CD4-positive, alpha-beta T cell treated with Interleukin-17A for 4 hours (primary cell): ENCODE measurements at places on chromosomes 16 and 17.
A peak's percentile ranks its signal among the peaks of the same experiment; 100 is the strongest.

GRCh38 chr17:56933868-56934267, 20.0 kb upstream of the TRIM25 start:
- no peak for DNase-seq

- no peak for DNase-seq
Measured at GRCh38 chr16:56329887-56330286, 95.5 kb downstream of the AMFR start.

DNA sequence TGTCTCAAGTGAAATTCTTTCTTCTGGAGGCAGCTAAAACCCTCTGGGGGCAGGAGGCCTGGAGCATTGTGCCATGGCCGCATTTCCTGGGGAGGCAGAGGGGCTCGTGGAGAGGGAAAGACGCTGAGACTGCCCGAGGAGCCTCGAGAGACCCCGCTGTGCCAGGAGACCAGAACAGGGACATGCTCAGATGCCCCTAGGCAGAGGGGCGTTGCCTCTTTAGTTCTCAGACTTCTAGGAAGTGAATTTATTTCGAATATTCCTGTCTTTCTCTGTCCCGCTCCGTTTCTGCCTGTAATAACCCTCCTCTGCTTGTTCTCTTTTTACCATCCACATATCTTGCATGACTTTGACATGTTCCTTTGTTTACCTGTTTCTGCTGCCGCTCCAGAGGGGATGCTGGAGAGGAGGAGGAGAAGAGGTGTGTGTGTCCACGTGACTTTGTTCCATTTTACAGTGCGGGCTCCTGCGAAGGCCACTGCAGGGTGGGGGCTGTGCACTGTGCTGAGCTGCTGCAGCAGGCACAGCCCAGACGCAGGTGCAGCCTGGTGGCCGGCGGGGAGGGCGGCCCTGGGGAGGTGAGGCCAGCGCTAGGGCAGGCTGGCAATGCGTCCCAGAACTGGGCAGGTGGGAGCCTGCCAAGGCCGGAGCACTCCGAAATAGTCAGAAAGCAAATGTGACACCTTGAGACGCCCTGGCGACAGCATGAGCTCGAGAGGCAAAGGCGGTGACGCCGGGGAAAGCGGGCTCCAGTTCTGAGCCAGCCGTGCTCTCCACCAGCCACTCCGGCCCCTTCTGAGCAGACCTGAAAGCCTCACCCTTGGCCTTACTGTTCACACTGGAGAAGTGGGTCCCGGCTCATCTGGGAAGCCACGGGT, 29.9 kb downstream of the CIBAR2 start:
- no peak for DNase-seq

- peak; percentile 28 for DNase-seq
Measured at GRCh38 chr16:74107795-74108610, 188.6 kb upstream of the PSMD7 start.

- no peak for DNase-seq
Measured at GRCh38 chr17:2084766-2085647, 30.1 kb downstream of the HIC1 start.

- no peak for DNase-seq
Measured at GRCh38 chr17:45775148-45775547, 9.0 kb upstream of the CRHR1 start.

DNA sequence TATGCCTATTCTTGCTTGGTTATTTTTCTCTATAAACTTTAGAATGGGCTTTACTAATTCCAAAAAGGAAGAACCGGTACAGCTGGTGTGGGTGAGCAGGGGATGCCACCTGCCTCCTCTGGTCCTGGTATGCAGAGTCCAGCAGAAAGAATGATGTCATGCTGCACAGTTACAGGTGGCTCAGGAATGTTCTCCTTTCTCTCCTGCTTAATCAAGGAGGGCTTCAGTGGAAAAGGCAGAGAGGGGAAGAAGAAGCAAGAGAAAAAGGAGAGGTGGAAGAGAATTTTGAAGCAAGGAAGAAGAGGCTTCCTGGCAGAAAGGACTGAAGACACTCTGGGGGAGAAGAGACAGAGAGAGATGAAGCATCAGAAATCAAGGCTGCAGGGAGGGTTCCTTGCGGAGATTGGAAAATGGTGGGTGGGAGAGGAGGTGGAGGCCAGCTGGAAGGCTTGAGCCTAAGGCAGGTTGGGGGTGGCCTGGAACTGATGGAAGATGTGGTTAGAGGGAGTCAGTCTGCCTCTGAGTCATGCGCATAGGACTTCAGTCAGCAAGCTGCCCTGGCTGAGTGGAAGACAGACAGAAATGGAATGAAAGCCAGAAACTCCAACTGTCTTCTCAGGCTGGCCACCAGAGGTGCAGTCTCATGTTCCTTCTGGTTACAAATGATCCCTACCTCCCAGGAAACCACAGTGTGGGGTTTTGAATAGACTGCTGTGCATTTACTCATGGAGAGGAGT, 64.6 kb upstream of the CRHR1 start:
- DNase-seq, result no peak

DNA sequence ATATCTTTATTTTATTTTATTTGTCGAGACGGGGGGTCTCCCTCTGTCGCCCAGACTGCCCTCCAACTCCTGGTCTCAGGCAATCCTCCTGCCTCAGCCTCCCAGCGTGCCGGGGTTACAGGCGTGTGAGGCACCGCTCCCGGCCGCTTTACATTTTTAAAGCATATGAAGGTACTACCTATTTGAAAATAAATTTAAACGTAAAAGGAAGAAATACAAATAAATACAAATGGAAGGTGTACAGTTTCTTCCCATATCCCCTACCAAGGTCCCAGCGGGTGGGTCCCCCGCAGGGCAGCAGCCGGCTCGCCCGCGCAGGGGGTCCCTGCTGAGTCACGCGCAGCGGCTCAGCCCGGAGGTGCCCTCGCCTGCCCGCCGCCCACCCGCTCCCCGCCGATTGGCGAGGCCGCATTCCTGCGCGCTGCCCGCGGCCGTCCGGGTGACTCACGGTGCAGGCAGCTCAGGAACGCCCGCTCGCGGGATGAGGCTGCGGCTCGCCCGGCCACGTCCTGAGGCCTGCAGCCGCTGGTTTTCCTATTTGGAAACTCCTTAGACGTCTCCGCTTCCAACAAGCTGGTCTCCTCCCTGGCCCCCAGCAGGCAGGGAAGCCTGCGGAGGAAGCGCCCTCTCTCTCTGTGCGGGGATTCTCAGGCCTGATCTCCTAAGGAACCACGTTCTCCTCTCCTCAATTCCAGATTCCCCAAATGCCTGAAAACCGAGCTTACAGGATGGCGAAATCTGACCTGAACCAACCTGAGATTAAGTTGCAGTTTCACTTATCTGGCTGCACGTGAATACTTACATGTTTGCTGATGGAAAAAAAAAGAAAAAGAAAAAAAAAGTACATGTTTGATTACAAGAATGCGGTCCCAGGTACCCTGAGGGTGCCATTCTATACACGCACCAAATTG, 54.8 kb upstream of the MAP3K14 start:
- peak; percentile 49 for DNase-seq

DNA sequence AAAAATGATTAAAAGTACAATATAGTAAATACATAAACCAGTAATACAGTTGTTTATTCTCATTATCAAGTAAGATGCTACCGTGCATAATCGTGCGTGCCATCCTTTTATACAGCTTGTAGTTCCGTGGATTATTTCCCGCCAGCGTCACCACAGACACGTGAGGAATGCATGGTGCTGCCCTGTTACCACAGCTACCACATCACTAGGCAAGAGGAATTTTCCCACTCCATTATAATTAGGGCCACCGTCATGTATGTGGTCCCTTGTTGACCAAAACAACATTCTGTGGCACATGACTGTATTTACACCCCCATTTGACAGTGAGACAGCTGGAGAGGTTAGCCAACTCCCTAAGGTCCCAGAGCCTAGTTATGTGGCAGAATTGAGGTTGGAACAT, 30.5 kb upstream of the LGALS9 start:
- no peak for DNase-seq

- DNase-seq, result no peak
Measured at GRCh38 chr17:76716146-76716838, 5.5 kb upstream of the MXRA7 start.

DNA sequence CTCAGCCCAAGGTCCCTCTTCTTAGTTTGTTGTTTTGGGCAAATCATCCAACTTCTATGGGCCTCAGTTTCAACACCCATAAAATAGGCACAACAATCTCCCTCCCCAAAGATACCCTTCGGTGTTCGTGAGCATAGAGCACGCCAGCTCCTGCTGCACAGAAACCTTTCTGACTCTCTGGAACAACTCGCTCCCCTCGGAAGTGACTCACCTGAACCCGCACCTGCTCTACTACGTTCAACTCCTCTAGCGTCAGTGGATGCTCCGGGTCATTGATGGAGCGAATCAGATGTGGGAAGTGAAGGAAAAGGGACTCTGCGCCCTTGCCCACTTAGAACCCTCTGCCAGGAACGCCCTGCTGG, 445 bp downstream of the CIAO2B start:
- peak; percentile 67 for DNase-seq

GRCh38 chr16:51636920-51637769, 486.1 kb upstream of the SALL1 start:
- no peak for DNase-seq

GRCh38 chr17:47119746-47120520, 69.2 kb downstream of the CDC27 start:
- DNase-seq, result no peak

GRCh38 chr17:57570724-57571344, 174.3 kb downstream of the CCDC182 start:
- no peak for DNase-seq

DNA sequence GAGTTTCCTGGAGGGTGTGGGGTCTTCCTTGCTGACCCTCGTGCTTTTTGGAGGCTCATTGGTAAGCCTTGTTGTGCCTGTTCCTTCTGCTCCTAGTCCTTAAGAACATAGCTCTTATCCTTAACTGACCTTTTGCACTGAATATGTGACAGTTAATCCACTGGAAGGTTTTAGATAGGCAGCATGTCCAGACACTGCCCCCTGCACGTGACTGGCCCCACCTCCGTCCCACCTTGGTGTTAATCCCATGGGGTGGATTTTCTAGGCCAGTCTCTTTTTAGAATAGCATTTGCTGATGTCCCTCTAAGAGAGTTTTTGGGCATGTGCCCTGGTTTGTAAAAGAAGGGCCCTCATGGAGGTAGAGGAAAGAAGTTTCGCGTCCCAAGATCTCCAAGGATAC, 58.3 kb downstream of the RBFOX1 start:
- no peak for DNase-seq

DNA sequence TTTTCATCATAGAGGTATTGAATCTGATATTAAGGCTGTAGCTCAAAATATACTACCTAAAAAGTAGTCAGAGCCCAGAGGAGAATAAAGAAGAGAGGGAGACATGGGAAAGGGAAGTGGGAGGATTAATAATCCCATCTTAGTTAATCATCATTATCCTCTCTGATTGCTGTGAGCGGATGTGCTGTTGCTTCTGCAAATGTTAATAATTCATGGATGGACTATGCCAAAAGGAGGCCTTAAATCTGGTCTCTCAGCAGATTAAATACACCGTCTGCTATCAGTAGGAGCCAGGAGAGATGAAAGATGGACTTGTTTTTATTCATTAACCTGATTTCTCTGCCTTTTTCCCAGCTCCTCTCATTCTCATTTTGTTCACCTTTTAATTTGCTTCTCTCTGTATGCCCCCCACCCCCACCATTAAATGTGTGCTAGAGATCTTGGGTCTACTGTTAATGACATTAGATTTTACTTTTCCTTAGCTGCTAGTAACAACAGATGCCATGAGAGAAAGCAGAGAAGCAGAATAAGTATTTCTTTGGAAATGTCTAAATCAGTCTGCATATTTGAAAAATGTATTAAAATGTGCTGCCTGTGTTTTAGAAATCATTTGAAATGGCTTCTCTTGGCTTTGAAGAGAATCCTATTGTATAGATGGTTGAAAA, 44.2 kb downstream of the NUP93 start:
- no peak for DNase-seq

DNA sequence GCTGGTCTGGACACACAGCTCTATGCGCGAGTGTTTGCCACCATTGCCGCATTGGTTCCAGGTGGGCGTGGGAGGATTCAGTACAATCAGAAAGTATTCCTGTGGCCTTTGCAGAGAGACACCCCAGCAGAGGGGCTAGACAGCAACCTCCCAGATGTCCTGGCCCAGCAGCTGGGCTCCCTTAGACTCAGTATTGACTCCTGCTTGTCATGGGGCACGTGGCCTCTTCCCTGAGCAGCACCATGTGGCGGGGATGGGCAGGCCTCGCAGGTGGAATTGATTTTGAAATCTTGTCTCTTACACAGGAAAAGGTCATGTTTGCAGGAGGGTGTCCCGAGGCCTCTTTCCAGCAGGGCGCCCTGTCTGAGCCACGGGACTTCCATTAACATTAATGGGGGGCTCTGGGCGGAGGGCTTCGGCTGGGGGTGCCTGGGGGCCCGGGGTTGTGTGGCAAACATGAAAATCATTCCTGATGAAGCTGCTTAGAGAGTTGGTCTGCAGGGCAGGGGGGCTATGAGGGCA, 96.4 kb downstream of the C16orf78 start:
- DNase-seq, result no peak

- no peak for DNase-seq
Measured at GRCh38 chr16:68935008-68935407, 91.7 kb downstream of the TANGO6 start.

- no peak for DNase-seq
Measured at GRCh38 chr16:85982563-85982939, 83.6 kb downstream of the IRF8 start.

- no peak for DNase-seq
Measured at GRCh38 chr16:68072038-68072695, 13.0 kb upstream of the NFATC3 start.

DNA sequence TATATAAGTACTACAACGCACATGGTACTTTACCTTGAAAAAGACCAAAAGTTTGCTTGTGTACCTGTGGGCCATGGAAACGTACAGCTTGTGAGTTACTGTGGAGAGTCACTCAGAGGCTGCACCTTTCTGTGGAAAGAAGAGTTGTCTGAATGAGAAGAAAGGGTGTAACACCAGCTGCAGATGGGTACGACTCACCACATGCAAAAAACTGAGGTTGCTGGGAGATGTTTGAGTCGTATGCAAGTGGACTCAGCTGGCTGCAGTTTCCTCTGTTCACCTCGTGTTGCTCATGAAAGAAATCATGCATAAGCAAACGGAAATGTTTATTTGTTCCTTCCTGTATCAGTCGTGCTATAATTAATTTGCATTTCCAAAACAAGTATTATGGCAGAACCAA, 22.4 kb upstream of the DYNLRB2 start:
- DNase-seq, result peak; percentile 21

DNA sequence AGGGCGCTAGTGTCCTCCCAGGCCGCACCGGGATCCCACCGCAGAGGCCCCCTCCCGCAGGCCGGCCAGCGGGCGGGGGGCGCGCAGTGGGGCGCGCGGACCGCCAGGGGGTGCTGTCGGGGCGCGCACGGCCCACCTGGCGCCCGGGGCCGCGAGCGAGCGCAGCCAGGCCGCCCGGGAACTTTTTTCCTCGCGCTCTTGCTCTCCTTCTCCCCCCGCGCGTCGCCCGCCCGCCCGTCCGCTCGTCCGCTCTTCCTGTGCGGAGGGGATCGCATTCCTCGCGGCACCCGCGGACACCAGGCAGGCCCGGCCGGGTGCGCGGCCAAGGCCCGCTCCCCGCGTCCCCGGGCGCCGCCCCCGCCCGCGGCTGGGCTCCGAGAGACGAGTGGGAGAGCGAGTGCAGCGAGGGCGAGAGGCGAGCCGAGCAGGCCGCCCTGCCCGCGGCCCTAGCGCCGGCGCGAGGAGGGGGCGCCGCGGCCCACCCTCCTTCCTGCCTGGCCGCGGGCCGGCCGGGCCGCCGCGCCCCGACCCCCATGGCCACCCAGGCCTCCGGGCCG, at the start of gene RAI1:
TSS of gene RAI1 (plus strand) at position 272 of the 557 bp plus-strand sequence. CDS start 111,491 bp downstream, outside the sequence.
- DNase-seq, result peak; percentile 81

- peak; percentile 68 for DNase-seq
Measured at GRCh38 chr17:57294629-57295501, 38.5 kb downstream of the MSI2 start.
